Iris pigment epithelial cell (primary cell): ENCODE measurements at places on chromosomes 12 and 14.
A peak's percentile ranks its signal among the peaks of the same experiment; 100 is the strongest.

GRCh38 chr14:102778338-102779083 is 1.3 kb downstream of the TRAF3 start:
- peak; percentile 64 for DNase-seq

DNA sequence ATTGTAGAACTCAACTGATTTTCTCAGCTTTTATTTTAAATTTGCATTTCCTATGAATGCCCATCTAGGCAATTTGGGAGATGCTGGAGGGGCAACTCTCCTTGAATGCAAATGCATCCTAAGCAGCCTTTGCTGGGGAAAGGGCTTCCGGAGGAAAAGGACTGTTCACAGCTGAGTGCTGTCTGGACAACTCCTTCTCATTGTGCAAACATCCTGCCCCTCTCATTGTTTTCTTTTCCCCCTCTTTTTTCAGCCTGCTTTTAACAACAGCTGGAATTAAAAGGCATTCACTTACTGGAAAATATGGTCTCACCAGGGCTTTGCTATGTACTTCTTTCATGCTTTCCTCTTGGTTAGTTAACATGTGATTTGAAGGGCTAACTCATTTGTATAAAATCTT is 397.8 kb downstream of the FUT8 start:
- DNase-seq = no peak

GRCh38 chr12:118055865-118056773 is 4.9 kb downstream of the WSB2 start:
- DNase-seq = no peak

GRCh38 chr12:29713729-29714128 is 70.0 kb downstream of the TMTC1 start:
- no peak for DNase-seq

GRCh38 chr14:68662392-68662791 is 130.5 kb downstream of the ZFP36L1 start:
- no peak for DNase-seq

- no peak for DNase-seq
Measured at GRCh38 chr14:21384494-21384851, 654 bp upstream of the SUPT16H start.

GRCh38 chr12:83473408-83474095 is 786.8 kb downstream of the TMTC2 start:
- DNase-seq = no peak

DNA sequence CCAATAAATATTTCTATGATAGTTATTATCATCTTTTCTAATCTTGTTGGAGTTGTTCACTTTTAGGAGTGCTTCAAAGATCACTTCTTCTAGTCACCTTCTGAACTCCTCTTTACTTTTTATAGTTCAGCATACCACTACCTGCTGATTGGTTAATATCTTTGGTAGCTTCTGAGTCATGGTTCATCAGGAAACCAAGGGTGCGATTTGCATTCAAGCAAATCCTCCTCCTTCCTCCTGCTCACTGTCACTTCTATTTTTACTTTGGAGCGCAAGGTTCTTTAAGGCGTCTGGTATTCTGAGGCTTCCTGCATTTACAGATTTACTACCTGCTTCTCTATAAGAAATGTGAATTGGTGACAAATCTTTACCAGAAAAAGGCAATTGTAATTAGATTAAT is 24.0 kb downstream of the SYT1 start:
- DNase-seq = no peak
